Calu3 (cell line): ENCODE measurements at places on chromosomes 11 and 22. TPM values are rescaled to one million over a fixed set of nuclear protein-coding genes. Genes with fewer than 3 reads are reported as not detected.
A peak's percentile ranks its signal among the peaks of the same experiment; 100 is the strongest.

Gene MMP13
- not detected in 2 replicates for total RNA-seq

Gene CHRNA10
- 6.5 and 6.9 TPM in 2 replicates for total RNA-seq

GRCh38 chr22:49929211-49929979 lies 11.0 kb downstream of the CRELD2 start:
- DNase-seq: peak; percentile 89

GRCh38 chr11:32597921-32598320 lies 14.3 kb downstream of the EIF3M start:
- no peak for DNase-seq

- DNase-seq: no peak
Observed at GRCh38 chr22:42560781-42561180, 7.0 kb downstream of the SERHL2 start.

DNA sequence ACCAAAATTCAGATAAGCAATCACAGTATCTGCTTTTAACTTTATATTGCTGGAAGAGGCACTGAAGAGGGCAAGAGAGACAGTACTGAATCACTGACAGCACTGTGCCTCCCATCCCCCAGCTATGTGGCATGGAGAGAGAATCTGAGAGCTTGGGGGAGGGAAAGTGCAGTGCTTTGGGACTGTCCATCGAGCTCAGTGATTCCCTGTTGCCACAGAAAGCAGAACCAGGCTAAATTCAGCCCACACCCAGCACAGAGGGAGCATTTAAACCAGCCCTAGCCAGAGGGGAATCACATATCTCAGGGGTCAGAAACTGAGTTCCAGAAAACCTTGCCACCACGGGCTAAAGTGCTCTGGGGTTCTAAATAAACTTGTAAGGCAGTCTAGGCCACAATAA lies 44.3 kb downstream of the KCNQ1 start:
- DNase-seq: no peak
